NAMALWA (cell line): ENCODE measurements at places on chromosomes 1 and 21.

- no peak for DNase-seq
These were observed 163.2 kb upstream of the COL6A1 start for GRCh38 chr21:45818276-45818903.

DNA sequence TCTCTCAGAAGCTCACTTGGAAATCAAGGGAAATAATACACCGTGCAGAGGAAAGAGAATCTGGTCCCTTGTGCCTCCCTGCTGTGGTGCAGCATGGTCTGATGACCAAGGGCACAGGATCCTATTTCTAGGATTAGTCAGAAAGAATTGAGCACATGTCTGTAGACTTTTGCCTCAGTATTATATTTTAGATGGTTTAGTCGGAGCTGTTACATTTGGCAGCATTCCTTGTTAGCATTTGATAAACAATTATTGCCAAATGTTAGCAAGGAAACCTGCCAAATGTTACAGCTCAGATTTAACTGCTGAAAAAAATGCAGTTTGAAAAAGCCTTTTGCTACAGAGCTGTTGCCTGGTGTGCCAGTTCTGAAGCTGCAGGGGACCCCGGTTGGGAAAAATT is 183.5 kb upstream of the DPYD start:
- DNase-seq, result no peak

- DNase-seq, result peak; percentile 53
These were observed at the start of gene ZSWIM5 for GRCh38 chr1:45205910-45206721. Gene ZSWIM5 (minus strand): TSS chr1:45206605. CDS start chr1:45206350, 255 bp downstream.

GRCh38 chr1:231139125-231139649 is 22.7 kb upstream of the TRIM67 start:
- no peak for DNase-seq

DNA sequence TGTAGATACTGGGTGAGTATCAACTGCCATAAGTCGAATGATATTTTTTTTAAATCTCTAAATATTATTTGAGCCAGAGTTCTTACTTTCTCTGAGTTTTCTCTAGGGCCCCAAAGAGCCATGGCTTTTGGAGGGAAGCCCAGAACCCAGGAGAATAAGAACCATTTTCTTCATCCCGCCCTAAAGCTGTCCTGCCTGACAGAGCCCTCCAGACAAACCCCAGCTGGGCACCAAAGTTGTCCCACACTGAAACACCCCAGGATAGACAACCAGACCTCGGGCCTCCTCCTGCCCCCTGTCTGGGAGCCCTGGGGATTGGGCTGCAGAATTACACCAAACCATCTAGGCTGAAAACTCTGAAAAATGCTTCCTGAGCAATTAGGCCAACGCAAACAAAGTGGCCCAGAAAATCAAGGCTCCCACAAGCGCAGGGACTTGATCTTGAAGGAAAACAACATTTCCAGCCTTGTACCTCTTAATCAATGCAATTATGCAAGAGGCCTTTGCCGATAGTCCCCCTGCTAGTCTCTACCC is 113.1 kb downstream of the RRAGC start:
- DNase-seq, result no peak

DNA sequence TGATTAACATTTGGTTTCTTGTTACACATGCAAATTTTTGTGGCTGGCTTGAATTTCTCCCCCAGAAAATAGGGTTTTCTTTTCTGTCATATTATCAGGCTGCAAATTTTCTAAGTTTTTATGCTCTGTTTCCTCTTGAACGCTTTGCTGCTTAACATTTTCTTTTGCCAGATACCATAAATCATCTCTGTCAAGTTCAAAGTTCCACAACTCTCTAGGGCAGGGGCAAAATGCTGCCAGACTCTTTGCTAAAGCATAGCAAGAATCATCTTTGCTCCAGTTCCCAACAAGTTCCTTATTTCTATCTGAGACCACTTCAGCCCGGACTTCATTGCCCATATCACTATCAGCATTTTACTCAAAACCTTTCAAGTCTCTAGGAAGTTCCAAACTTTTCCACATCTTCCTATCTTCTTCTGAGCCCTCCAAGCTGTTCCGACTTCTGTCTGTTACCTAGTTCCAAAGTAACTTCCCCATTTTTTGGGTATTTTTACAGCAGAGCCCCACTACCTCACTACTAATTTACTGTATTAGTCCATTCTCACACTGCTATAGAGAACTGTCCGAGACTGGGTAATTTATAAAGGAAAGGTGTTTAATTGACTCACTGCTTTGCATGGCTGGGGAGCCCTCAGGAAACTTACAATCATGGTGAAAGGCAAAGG is 486.9 kb upstream of the NCAM2 start:
- no peak for DNase-seq

DNA sequence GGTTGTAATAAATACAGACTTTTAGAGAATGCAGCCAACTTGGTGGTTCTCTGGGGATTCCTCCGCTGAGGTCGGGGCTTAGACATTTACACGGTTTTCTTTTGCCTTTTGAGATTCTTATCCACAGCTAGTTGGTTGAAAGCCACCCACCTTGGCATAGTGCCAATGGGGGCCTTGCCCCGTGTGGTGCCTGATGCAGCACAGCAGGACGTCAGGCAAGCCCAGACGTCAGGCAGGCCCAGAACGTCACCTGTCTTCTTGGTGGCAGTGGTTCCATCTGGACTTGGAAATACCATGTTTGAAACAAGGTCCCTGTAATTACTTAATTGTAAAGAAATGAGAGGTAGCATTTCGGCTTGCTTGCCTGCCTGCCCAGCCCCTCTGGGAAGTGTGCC is 78.5 kb downstream of the GALNT2 start:
- peak; percentile 81 for DNase-seq

- DNase-seq, result no peak
These were observed 9.3 kb downstream of the CHI3L2 start for GRCh38 chr1:111236806-111237205.

- no peak for DNase-seq
These were observed 576.2 kb downstream of the MATN1 start for GRCh38 chr1:30147188-30147587.

- DNase-seq, result no peak
These were observed 40.6 kb downstream of the PDC start for GRCh38 chr1:186420311-186420710.

DNA sequence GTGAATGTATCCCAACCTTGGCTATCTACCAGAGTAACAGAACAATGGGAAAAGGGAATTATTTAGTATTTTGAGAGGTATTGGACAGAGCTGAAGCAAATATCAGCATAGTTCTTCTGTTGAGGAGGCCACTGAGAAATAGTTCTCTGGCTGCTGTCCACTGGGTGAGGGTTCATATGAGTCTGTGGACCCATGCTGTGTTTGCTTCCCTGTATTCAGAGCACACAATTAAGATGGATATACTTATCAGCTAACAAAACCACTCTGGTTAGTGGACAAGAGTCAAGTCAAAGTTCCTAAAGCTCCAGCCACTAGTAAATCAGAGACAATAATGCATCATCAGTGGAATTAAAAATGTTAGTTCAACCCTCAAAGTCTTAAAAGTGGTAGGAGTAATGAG is 66.1 kb downstream of the RGS18 start:
- no peak for DNase-seq

GRCh38 chr1:66445492-66446181 is 88.3 kb upstream of the SGIP1 start:
- peak; percentile 29 for DNase-seq

- DNase-seq, result no peak
These were observed 233.1 kb downstream of the KCNH1 start for GRCh38 chr1:210900820-210901219.

DNA sequence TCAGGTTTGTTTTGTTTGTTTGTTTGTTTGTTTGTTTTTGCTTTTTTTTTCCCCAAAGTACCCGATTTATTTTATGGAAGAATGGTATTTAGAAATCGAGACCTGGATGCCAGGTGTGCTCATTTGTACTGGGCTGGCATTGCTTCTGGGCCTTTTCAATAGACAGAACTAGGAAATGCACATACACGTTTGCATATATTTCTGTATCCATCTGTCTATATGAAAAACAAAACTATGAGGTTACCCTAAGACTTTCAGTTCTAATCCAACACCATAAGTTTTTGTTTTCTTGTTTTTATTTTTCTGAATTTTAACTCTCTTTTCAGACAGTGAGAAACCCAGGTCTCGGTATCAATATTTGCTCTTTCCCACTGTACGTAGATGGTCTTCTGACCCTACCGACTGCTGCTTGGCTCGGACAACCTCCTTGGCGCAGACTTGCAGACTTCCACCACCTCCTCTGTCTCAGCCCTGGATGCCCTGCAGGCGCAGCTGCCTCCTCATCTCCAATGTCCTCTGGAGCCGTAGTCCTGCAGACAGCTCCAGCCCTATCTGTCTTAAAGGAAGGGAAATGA is 171.7 kb downstream of the NEK7 start:
- DNase-seq, result no peak

DNA sequence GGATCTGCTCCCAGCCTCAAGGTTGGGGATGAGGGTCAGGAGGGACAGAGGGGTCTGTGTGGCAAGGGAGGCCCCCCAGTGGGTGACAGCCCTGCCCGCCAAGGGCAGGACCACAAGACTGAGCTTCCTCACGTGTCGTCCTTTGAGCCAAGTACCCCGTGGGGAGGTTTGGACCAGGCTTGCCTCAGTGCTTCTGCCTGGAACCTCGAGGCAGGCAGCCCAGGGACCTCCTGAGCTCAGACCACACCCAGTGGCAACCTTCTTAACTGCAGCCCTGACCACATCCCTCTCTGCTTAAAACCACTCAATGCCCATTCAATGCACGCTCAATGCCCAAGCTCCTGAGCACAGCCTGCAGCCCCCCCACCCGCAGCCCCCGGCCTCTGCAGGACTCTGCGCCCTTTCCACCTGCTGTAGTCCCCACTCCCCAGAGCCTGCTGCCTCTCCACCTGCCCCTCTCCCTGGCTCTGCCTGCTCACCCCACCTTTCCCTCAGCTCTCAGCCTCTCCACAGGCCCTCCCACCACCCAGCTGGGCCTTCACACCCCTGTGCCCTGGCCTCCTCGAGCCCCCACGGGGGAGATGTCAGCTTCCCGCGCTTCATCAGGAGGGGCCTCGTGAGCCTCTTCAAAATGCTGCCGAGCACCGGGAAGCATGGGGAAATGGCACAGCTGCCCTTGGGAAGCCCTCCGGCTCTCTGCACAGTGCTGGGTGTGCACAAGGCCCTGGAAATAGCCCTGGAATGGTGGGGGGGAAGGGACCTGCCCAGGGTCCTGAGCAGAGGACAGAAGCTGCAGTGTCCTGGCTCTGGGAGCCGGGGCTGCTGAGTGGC is 129.3 kb upstream of the VAMP3 start:
- no peak for DNase-seq

DNA sequence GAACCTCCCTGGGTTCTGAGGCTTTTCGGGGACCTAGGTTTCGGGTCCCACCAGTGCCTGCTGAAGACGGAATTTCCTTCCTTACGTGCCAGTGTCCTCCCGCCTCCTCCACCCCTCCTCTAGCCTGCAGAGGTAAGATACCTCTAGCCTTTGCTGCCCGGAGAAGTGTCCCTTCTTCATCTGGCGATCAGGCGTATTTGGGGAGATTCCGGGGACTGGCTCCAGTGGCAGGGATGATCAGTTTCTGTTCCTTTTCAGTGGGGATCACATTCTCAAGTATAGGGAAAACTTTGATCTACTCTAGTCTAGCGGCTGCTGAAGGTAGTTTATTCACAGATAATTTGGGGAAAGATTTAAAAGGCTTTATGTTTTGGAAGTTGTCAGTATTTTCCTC is 674 bp downstream of the CEP350 start:
- peak; percentile 72 for DNase-seq

- no peak for DNase-seq
These were observed 27.7 kb upstream of the C8B start for GRCh38 chr1:56993475-56993874.

DNA sequence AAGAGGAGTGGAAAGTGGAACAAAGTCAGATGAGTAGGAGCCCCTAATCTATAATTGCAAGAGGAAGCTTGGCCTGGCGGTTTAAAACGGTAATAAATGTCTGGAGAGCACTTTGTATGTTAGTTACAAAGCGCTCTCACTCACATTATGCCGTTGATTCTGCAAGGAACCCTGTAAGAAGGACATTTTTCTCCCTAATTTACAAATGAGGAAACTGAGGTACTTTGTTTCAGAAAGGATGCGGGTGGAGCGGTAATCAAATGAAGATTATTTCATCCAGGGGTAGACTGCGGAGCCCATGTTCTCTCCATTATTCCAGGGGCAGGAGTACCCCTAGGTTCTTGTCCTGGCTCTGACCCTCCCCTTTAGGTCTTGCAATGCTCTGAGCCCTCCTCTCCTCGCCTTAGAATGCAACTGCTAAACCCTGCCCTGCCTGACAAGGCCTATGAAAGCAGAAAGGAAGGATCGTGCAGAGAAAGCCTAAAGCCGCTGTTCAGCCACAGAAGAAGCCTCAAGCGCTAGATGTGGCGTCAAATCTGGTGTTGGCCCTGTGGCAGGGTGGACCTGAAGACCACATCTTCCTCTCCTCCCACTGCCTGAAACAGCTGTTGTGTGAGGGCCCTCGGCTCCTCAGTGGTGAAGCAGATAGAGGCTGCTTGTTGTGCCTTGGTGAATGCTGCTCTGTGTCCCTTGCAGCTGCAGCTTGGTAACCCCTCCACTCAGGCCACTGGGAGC is 588 bp upstream of the PACC1 start:
- peak; percentile 43 for DNase-seq

DNA sequence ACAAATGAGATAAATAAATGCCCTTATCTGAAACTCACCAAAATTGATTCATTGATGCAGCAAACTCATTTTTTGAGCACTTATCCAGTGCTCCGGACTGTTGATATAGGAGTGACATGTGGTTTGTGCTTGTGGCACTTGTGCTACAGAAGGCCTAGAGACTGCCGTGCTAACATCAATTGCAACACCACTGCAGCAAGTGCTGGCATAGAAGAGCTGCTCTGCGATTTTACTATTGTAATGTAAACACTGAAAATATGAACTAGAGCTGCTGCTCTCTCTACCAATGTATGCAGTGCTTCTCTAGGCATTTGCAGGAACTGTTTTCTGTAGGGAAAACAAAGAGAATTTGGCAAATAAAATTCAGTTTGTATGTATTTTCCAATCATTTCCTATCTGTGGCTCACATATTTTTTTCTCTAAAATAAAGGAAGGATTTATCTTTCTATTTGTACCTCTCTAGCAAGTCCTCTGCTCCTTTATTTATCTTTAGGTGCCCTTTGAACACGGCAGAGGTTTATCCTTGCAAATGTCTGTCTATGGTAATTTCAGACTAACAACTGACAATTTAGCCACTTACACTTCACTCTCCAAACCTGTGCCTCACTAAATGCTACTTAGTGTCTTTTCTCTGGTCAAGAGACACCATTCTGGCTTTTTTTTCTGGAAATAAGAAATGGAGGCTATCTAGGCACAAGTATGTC is 409.5 kb upstream of the ADGRL2 start:
- DNase-seq, result no peak

- peak; percentile 28 for DNase-seq
These were observed 17.5 kb upstream of the OR6N2 start for GRCh38 chr1:158798531-158798930.

- no peak for DNase-seq
These were observed 20.2 kb downstream of the PCSK9 start for GRCh38 chr1:55059302-55060132.
